ENCODE measurements at places on chromosomes 16 and 17. TPM values are rescaled to one million over a fixed set of nuclear protein-coding genes. Genes with fewer than 3 reads are reported as not detected.
A peak's percentile ranks its signal among the peaks of the same experiment; 100 is the strongest.

DNA sequence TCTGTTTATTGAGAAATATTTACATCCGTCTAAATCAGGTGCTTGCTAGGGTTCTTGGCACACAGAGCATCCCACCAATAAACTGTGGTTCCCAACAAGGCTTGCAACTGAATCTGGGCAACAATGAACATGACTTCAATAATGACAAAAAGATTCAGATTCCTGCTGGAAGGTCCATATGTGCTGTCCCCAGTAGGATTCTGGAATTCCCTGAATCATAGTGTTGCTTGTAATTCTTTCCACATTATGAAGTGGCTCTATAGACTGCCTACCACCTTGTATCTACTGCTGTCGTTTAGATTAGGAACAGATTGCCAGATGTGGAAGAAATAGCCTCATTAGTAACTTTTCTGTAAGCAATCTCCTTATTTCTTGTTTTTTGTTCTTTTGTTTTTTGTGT lies 265.9 kb downstream of the WWOX start:
- DNase-seq: no peak

DNA sequence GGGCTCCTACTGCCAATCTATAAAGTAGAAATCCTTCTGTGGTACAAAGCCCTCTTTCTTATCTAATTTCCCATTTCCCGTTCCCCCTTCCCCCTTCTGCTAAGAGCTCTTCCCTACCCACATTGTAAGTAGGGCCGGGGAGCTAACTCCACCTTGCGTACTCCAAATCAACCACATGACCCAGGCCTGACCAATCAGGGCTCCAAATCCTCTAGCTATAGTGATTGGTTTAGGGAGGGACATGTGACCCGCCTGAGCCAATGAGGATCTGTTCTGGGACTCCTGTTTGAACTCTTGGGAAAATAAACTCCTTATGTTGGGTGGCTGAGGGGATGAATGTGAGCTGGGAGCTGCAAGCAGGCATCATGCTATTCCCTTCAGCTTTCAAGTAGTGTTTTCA lies 40.9 kb upstream of the MEOX1 start:
- peak; percentile 27 for DNase-seq

- no peak for DNase-seq
Observed at GRCh38 chr16:68289621-68290329, 21.0 kb downstream of the SLC7A6OS start.

DNA sequence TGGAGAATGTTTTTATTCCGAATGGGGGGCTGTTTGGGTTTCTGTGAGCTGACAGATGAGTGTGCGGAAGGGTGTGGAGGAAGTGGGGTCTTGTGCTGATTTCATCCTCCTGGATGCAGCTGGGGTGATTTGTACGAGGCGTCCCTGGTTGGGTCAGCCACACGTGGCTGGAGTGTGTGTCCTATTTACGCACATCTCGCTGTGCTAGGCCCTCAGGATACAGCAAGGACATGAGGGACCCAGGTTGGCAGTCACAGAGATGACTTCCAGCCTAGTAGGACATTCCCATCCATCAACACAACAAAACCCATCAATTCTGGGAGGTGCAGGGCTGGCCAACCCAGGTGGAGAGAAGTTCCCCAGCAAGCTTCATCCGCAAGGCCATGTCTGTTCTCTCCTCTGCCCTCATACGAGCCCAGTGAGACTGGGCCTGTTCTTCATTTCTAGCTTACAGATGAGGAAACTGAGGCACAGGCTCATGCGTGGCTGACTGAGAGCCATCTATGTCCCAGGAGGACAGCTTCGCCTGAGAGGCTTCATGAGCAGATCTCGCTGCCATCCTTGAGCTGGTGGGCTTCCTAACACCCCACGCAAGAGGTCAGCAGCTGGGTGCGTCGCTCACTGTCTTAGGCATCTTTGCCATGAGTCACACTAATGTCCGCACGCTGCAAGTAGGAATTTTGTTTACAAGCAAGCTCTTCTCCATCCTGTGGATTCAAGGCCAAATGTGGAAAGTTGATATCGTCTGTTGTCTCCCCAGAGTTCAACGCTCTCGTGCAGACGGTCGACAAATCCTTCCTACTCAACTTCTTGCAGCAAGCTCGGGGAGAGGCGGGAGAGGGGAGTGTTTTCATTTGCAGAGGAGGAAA lies 24.4 kb downstream of the IRF8 start:
- no peak for DNase-seq

DNA sequence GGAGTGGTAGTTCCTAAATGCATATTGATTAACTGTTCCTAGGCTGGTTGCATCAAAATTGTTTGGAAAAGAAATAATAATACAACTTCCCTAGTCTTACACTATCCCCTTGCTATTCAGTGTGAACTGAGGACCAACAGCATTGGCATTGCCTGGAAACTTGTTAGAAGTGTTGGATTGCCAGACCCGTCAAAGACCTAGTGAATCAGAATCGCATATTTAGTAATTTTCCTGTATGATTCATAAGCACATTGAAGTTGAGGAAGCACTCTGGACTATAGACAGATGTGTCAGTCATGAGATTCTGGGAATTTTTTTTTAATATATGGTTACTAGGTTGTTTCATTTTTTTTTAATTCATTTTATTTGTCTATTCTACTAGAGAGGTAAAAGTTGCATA lies 34.7 kb upstream of the KCNJ16 start:
- DNase-seq: no peak

GRCh38 chr16:28846933-28847273 lies 755 bp upstream of the TUFM start:
- peak; percentile 18 for DNase-seq

DNA sequence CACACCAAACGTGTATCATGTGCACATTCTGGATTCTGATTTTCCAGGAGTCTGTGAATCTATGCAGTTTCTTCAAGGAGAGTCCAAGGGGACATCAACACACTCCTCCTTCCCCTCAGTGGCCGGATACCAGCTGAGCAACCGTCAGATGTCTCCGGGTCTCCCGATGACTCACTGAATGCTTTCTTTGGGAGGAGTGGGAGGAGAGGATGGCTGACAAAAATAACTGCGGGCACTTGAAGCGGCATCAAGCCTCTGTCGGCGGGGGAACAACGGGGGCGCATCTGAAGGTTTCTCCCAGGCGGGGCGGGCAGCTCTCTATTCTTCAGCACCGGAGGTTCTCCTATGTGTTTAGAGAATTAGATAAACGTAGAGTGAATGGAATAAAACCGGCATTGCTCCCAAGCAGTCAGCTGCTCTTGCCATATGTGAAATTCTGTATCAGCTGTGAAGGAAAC lies 24.6 kb upstream of the LRRC75A start:
- DNase-seq: peak; percentile 83

GRCh38 chr17:78226759-78227454 lies 4.5 kb upstream of the TMEM235 start:
- peak; percentile 51 for DNase-seq

DNA sequence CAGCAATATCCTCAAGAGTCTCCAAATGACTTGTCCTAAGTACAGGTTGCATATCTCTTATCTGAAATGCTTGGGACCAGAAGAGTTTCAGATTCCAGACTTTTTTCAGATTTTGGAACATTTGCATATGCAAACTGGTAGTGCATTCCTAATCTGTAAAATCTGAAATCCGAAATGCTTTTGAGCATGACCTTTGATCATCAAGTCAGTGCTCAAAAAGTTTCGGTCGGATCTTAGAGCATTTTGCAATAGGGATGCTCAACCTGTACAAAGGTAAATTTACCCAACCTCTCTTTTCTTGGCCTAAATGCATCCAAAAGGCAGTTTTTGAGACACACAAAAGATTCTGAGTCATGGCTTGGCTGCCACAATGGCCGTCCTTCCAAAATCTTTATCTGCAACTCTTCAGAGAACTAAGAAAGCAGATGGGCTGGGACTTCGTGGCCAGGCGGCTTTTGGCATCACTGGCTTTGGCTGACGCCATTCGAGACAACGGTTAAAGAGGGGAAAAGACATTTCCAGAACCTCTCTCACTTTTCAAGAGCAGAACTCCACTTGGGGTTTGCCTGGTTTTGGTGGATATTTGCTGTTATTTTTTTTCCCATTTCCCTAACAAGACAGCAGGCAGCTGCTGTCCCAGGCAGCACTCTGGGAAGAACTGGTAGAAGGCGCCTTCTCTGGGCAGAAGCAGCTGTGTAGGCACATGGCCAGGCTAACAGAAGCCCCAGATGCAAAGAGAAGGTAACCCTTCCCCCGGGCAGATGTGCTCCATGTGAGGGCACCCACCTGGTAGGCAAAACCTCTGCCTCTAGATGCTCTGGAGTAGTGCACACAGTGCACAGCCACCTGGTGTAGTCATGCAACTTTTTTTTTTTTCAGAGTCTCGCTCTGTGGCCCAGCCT lies 8.9 kb downstream of the CPPED1 start:
- no peak for DNase-seq

DNA sequence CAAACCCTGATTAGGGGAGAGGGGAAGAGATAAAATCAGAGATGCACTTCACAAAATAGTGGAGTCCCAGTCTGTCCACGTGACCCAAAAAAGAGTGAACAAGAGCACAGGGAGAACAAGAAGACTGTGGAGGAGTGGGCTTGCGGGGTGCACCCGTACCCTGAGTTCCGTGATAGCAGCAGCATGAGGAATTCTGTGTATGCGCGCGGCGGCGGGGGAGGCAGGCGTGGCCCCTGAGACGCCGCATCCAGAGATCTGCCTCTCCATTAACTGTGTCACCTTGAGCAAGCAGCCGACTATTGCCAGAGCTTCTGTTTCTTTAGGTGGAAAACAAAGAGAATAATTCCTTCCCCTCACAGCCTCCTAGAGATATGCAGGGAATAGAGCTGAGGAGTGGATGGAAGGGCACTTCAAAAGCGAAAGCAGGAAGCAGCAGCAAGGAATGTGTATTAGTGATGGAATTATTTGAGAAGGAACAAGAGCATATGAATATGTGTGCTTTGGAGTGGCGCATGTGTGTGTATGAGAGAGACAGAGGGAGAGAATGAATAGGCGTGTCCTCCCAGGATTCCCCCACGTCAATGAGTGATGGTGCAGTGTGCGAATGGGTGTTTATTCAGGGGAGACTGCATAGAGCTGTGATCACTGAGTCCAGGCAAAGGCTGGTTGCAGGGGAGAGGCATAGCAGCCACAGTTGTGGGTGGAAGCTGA lies 10.4 kb upstream of the SOX9 start:
- no peak for DNase-seq

DNA sequence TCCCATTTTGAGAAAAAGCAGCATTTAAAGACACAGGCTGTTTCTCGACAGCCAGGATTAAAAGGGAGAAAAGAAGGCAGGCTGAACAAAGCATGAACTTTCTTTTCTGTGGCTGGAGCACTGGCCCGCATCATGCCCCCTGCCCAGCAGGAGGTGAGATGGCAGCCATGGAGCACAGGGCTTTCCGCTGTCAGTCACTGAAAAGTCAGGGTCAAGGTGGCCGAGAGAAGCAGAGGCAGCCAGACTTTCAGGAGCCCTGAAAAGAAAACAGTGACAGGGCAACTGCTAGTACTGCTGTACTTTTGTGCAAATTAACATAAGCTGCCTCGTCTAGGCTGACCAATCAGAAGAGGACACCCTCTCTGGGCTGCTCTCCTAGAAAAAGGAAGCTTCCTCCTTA lies 5.8 kb upstream of the GP2 start:
- no peak for DNase-seq

- no peak for DNase-seq
Observed at GRCh38 chr16:57477531-57478202, 8.6 kb downstream of the DOK4 start.

- DNase-seq: no peak
Observed at GRCh38 chr16:17409894-17410293, 60.9 kb downstream of the XYLT1 start.

GRCh38 chr17:30476726-30477082 lies 504 bp upstream of the GOSR1 start:
- peak; percentile 32 for DNase-seq

DNA sequence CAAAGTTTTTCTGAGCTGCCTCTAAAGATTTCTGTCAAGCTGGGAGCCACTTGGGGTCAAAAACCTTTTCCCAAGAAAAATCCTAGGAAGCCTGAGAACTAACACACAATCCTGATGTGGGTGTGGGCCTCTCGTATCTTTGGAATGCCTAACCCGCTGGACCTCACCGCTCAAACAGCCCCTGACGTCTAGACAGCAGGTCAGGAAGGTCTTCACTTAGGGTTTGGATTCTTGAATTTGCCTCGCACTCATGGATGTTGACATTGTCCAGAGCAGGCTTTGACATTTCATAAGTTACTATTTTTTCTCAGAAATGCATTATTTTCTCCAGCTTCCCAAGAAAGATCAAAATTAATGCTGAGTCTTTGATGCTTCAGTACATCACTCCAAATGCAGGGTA lies 18.9 kb downstream of the TEX2 start:
- no peak for DNase-seq

GRCh38 chr17:18197535-18198194 lies 14.0 kb downstream of the ALKBH5 start:
- DNase-seq: no peak

DNA sequence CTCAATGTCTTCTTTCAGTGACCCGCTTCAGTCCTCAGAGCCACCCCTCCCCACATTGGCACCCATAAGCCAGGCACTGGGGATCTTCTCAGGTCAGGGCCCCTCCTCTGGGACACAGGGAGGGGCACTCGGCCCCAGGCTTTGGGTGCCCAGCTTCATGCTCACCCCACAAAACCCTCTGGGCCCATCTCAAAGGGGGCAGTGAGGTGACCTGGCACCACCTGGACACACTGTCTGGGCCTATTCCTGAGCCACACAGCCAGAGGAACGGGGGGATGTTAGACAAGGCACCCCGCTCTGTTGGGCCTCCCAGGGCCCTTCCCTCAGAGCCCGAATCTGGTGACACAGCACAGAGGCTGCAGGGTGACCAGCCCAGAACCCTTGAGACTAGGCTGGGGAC lies 36.1 kb downstream of the TNFRSF13B start:
- DNase-seq: no peak

- peak; percentile 57 for DNase-seq
Observed at GRCh38 chr17:46212634-46213435, 19.6 kb upstream of the KANSL1 start.

TUBG2 gene
- 5.8 TPM for total RNA-seq

UTS2R gene
- not detected for total RNA-seq

MYL4 gene
- total RNA-seq: not detected

GDPD1 gene
- 0.57 TPM for total RNA-seq

C16orf92 gene
- total RNA-seq: not detected

HBM gene
- not detected for total RNA-seq

PRPSAP1 gene
- 39.2 TPM for total RNA-seq

DPEP3 gene
- not detected for total RNA-seq

KCNJ18 gene
- not detected for total RNA-seq

HCRT gene
- not detected for total RNA-seq
